DMS153 (cell line): ENCODE measurements at places on chromosomes 11 and 22.

DNA sequence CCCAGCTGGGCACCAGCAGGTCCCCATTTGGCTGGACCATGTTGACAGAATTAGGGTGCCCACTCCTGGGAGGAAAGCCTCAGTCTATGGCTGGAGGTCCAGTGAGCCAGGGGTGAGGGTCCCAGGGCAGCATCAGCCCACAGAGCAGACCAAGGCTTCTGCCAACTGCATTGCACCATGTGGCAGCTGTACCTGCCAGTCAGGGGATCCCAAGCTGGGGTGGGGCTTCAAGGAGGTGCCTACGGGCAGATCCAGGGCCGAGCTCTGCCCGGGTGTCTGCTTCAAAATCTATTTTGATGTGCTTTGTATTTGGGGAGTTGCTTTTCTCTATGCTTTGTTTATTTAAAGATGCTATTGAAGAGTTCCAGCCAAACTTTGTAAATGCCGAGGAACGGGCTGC, 10.4 kb downstream of the GP1BB start:
- DNase-seq: no peak

DNA sequence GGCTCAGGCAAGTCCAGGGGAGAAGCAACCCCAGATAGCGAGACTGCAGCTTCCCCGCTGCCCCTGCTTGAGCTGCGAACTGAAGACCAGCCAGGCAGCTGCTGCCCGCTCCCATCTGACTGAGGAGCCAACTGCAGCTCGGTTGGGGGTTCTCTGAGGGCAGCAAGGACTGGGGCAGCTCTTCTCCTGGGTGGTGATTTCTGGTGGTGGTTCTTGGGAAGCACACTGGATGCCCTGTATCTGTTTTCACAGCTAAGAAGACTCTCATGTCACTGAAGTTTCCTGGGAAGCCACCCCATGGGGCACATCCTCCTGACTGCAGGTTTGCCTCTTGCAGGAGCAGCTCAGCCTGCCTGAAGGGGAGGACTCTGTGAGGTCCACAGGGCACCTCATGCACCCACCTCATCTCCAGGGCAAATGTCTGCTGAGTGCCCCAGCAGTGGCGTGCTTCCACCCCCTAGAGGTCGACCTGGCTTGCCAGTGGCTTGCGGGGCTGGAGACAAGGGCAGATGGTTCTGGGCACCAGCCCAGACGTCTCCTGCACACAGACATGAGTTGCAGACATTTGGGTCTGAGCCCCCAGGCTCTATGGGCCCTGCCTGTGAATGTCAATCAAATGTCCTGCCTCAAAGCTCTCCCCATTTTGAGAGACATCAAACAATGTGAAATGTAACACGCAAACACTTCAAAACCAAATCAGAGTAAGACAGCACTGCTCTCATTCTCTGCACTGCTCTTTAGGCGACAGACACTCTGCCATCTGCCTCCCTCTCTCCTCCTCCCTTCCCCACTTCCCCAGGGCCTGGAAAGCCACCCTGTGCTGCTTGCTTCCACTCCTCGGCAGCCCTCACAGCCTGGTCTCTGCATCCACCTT, 800.9 kb downstream of the BRD1 start:
- DNase-seq: peak; percentile 46

DNA sequence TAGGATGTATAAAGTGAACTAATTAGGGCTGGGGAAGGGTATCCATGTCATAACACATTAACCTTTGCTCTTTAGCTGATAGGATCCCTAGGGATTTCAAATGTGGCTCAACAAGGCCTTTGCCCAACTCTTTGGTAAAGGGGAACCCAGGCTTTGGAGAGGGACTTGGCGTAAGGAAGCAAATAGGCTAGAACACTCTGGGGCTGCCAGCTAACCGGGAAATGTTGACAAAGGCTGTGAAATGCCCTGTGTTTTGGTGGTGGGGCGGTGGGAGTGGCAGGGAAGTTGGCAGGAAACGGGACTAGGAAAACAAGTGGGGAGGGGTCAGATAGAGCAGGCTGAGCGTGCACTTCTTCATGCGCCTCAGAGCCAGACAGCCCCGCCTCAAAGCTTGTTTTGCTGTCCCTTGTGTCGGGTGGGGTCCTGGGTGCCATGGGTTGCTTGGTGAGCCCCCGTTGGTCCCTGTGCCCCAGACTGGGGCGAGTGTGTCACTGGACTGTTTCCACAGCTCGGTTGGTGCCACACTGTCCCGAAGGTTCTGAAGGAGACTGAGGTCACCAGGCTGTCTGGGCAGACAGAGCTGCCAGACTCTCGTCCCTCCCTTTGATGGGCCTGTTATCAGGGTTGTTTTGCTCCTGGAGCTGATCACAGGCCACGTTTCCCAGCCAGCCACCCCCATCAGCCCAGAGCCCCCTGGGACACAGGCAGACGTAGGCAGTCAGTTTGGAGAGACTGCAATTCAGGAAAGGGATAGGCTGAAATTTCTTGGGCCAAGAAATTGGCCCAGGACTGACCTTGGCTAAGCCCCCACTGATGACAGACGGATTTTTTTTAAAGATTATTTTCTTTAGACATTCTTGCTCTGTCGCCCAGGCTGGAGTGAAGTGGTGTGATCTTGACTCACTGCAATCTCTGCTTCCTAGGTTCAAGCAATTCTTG, 19.6 kb downstream of the KCTD21 start:
- DNase-seq: no peak

GRCh38 chr11:119684361-119685110, 44.5 kb downstream of the NECTIN1 start:
- DNase-seq: no peak

DNA sequence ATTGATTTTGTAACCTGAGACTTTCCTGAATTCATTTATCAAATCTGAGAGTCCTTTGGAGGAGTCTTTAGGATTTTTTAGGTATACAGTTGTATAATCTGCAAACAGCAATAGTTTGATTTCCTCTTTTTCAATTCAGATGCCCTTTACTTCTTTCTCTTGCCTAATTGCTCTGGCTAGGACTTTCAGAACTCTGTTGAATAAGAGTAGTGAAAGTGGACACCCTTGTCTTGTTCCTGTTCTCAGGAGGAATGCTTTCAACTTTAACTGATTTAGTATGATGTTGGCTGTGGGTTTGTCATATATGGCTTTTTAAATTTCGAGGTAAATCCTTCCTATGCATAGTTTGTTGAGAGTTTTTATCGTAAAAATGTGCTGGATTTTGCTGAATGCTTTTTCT, 227.4 kb downstream of the CSNK2A3 start:
- no peak for DNase-seq

- DNase-seq: no peak
These were observed 23.7 kb downstream of the GNB1L start for GRCh38 chr22:19831016-19831415.
